ENCODE measurements at places on chromosomes 4 and X.

DNA sequence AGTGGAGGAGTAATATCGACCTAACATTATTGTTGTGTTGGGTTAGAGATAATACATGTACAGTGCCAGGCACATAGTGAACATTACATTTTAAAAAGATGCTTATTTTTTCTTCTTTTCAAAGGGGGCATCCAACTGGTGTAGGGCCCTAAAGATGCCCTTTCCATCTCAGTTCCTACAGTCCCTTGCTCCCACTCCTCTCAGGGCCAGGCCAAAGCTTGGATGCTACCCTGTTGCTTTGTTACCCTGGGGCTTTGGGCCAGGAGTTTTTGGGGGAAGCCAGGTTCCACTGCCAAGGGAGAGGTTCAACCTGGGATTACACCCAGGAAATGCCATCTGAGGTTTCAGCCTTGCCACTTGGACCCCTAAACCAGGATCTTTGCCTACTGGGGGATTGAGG lies 918 bp downstream of the IGSF1 start:
- no peak for DNase-seq

DNA sequence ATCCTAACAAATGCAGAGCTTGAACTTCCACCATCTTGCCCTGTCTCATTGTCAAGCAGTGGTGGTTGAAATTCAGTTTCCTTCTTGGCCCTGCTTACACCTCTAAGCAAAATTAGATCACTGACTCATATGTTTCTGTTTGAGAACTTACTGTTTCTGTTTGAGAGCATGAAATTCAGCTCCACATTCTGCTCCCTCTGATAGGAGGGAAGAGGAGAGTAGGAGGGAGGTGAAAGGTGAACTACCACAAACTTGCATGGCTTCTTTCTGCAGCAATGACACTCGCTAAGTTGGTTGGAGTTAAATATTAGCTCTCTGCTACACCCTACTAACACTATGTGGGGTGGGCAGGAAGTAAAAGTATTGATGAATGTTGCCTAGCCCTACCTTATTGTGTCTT lies 117.8 kb upstream of the EDA2R start:
- DNase-seq, result no peak

DNA sequence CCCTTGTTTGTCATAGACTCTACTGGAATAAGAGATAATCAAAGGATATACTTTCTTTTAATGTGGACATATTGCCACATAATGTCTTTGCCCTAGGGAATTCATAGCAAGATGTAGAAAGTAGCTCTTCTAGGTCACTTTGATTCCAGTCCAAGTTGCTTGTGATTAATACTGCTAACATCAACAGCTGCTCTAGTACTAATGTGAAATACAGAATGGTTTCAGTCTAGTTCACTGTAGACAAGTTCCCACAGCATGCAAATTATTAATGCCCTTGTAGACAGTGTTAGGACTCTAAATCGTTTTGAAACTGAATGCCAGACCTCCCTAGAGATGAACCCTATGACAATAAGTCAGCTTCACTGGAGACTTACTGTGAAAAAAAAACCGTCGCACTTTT lies 494.6 kb upstream of the ATOH1 start:
- DNase-seq, result no peak

- DNase-seq, result no peak
Measured at GRCh38 chr4:165502916-165503907, 124.4 kb downstream of the CPE start.

DNA sequence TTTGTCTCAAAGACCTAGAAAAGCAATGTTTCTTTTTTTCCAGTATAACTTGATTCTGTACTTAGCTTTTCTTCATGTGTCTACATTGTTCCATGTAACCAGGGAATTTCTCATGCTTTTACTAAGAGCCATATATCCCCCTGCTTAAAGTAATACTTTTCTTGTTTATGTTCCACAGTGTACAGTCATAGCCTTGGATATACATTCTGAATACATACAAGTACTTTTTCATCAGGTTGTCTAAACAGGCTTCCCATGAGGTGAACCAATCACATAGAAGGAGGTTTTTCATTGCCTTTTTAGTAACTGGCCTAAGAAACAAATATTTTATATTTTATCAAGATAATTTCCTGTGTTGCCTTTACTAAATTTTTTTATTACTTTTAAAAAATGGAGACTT lies 52.8 kb downstream of the SLC2A9 start:
- DNase-seq, result no peak
